MCF 10A (cell line): ENCODE measurements at places on chromosomes 6 and 20. TPM values are rescaled to one million over a fixed set of nuclear protein-coding genes. Genes with fewer than 3 reads are reported as not detected.

Gene TRIM15
- total RNA-seq, result 0.79 TPM in 1 of 2 replicates, not detected in the other

Gene SAPCD1
- 4.3 and 5.1 TPM in 2 replicates for total RNA-seq

Gene SMLR1
- not detected in 2 replicates for total RNA-seq

Gene CCHCR1
- 18.4 and 21.4 TPM in 2 replicates for total RNA-seq

Gene FAM83C
- not detected in 2 replicates for total RNA-seq
